SJSA1 (cell line): ENCODE measurements at places on chromosomes 6 and 20. TPM values are rescaled to one million over a fixed set of nuclear protein-coding genes. Genes with fewer than 3 reads are reported as not detected.

DNA sequence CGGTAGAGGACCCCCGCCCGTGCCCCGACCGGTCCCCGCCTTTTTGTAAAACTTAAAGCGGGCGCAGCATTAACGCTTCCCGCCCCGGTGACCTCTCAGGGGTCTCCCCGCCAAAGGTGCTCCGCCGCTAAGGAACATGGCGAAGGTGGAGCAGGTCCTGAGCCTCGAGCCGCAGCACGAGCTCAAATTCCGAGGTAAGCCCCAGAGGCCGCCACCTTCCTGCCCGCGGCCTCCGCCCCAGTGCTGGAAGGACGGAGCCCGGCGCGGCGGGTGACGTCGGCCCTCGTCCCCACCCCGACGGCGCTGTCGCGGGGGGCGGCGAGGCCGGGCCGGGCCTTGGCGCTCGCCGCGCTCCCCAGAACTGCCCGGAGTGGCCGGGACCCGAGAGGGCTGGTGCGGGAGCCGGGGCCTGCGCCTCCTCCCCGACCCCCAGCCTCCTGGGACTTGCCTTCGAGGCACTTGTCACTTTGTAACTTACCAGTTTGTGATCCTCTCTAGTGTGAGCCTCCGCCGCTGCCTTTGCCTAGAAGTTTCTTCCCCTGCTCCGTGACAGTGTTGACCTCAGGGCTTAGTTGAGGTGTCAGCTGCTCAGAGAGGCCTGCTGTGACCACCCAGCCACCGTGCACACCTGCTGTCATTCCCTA lies 417 bp downstream of the VAPB start:
- H3K27ac ChIP-seq: peak overlapping the region; percentile 96
- H3K36me3 ChIP-seq: peaks cover 44% of the 10 kb centered on the region
- peak overlapping the region; percentile 91 for H3K4me3 ChIP-seq
- no peaks in the 10 kb centered on the region for H3K27me3 ChIP-seq
- DNase-seq: peak; percentile 58
- peaks cover 43% of the 10 kb centered on the region for H3K4me1 ChIP-seq

- no peak for DNase-seq
- H3K27ac ChIP-seq: no peak overlapping the region
- H3K4me3 ChIP-seq: no peak overlapping the region
- H3K36me3 ChIP-seq: no peaks in the 10 kb centered on the region
- H3K27me3 ChIP-seq: no peaks in the 10 kb centered on the region
- H3K4me1 ChIP-seq: no peaks in the 10 kb centered on the region
Measured at GRCh38 chr6:91667596-91667995, 1080.7 kb upstream of the MAP3K7 start.

REPS1 gene
- 26.2 and 27.1 TPM in 2 replicates for total RNA-seq

DNA sequence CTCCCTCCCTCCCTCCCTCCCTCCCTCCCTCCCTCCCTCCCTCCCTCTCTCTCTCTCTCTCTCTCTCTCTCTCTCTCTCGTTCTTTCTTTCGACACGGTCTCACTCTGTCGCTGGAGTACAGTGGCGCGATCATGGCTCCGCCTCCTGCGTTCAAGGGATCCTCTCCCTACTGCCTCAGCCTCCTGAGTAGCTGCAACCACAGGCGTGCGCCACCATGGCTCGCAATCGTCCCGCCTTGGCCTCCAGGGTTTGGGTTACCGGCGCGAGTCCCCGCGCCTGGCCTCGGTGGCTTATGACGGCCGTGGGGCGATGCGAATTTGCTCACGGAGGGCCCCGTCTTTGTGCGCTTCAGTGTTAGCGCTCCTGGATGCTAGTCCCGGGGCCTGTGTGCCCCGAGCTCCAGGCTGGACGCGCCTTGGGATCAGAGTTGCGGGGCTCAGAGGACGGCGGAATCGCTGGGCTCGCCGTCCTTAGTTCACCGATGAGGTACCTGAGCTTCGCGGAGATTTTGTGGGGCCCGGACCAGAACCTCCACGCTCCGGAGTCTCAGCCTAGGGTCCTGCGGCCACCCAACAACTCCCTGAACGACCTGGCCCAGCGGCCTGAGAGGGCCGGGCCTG lies 45.2 kb downstream of the MCUR1 start:
- peaks cover 31% of the 10 kb centered on the region for H3K4me1 ChIP-seq
- H3K36me3 ChIP-seq: no peaks in the 10 kb centered on the region
- no peaks in the 10 kb centered on the region for H3K27me3 ChIP-seq
- no peak overlapping the region for H3K4me3 ChIP-seq
- no peak overlapping the region for H3K27ac ChIP-seq

DNA sequence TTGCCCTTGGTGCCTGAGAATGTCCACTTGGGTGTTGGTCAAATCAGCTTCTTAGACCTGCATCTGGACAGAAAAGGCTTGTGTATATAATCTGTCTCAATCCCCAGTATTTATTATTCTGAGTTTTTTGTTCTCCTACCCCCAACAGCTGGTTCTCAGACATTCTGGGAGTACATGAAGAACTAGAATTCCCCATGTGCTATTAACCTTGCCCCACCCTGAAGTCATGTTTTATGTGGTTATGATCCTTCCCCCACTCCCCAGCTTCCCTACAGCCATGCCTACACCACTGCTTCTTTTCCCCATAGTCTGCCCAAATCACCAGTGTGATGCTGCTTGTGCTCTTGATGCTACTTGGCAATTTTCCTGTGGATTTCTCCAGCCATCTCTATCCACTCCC lies 157.0 kb downstream of the ADAT2 start:
- H3K27ac ChIP-seq: no peak overlapping the region
- no peaks in the 10 kb centered on the region for H3K27me3 ChIP-seq
- H3K4me3 ChIP-seq: no peak overlapping the region
- no peaks in the 10 kb centered on the region for H3K4me1 ChIP-seq
- no peaks in the 10 kb centered on the region for H3K36me3 ChIP-seq

DNA sequence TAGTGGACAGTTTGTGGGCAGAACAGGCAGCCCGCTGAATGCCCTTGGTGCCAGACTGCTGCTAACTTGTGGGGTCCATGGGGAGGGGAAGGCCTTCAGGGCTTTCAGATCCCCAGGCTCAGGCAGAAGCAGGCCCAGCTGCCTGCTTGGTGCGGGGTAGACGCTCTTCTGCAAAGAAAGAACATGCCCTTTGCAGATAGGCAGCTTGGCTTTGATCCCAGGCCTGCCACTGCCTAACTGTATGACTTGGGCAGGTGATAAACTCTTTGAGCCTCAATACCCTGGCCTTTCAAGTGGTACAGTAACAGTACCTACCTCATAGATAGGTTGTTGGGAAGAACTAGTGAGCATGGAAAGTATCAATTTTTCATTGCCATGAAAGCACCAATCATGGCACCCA lies 28.4 kb downstream of the CHMP4B start:
- H3K27me3 ChIP-seq: no peaks in the 10 kb centered on the region
- no peak overlapping the region for H3K27ac ChIP-seq
- H3K36me3 ChIP-seq: peaks cover 6% of the 10 kb centered on the region
- H3K4me1 ChIP-seq: no peaks in the 10 kb centered on the region
- DNase-seq: no peak

GRCh38 chr6:3011592-3011991 lies 11.9 kb downstream of the NQO2 start:
- H3K4me3 ChIP-seq: no peak overlapping the region
- H3K27me3 ChIP-seq: no peaks in the 10 kb centered on the region
- H3K27ac ChIP-seq: no peak overlapping the region
- DNase-seq: no peak
- H3K36me3 ChIP-seq: peaks cover 58% of the 10 kb centered on the region

KIAA0408 gene
- 5.1 and 5.8 TPM in 2 replicates for total RNA-seq

LTA gene
- not detected in 2 replicates for total RNA-seq
